COR-L47 (cell line): ENCODE measurements at places on chromosomes 12 and 14.

GRCh38 chr12:55720894-55721444 lies 776 bp downstream of the RDH5 start:
- DNase-seq, result no peak

DNA sequence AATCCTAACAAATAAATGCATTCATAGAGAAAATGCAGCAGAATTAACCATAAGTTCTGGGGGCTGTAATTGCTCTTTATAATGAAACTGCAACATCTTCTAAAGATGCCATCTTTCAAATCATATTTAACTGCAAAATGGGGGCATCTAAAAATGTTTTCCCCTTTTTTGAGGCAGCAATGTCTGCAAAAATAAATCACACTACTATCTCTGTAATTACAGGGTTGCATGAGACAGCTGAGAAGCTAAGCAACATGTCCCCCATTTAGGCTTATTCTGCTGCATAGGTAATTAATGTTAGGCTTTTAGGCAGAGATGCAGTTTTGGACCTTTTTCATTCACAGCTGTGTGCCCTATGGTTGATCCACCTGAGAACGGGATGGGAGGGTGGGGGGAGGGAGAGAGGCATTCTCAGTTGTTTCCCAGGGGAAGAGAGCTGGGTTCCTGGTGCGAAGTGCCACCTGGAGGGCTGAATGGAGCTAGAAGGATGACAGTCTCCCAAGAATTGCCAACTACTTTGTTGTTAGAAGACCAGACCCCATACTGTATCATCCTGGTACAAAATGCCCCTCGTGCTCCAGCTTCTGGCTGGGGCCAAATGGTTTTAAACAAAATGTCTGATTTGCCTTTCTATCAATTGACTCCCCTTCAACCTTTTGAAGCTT lies 154.2 kb downstream of the APAF1 start:
- no peak for DNase-seq

DNA sequence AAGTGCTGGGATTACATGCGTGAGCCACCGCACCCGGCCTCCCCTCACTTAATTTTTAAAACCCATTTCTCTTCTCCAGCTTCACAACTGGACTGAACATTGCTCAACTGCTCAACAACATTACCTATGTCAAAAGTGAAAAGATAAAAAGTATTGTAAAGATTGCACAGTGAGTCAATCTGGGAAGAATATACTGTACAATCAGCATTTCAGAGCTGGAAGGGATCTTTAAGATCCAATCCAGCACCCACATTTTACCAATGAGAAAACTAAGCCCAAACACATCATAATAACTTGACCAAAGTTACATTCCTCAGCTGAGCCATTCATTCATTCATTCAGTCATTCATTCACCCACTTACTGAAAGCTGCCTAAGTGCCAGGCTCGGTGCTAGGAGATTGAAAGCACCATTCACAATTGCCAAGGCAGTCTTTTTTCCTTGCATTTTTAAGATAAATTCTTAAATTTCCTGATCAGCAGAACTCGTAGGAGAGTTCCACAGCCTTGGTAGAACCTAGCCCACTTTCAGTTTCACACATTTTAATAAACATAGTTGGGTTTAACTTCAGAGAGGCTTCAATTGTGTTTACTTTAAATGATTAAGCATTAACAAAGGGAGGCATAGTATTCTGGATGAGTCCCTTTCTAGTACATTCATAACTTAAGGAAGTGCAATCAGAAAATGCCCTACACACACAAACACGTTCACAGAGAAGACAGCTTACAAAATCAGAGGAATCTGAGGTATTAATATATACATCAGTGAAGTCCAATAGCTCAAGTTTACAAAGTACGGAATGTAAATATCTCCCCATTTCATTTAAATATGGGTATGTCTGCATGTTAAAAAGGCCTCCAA lies 3.0 kb downstream of the GALNT4 start:
- DNase-seq, result no peak

DNA sequence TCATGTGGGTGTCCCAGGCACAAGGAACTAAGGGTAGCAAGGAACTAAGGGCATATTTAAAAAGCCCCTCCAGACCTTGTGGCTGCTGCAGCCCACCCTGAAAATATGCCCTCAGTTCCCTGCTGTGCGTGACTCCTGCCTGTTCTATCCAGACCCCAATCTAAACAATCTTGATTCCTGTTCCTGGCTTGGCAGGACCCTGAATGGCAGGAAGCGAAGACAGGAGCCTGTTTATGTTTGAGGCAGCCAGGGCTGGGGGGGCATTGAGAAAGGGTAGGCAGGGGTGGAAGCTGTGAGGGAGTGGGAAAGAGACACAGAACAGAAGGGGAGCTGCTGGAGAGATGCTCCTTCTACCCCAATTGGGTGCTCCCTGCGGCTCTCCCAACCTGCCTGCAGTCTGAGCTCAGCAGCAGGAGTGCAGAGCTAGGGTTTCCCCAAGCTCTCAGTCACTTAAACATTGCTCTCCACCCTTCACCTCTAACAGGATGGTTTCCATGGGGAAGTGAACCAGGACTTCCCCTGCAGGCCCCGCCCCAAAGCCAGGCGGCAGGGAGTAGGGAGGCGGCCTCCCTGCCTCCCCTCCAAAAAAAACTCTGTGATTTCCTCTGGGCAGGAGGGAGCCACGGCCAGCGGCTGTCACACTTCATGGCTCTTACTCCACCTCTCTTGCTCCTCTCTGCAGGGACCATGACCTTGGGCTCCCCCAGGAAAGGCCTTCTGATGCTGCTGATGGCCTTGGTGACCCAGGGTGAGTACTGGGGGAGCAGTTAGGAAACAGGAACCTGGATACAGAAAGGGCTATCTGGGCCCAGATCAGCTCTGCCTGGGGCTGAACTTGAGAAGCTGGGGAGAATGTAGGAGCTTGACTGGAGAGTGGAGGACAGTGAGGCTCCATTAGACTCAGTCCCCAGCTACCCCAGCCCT lies 4.7 kb downstream of the ACVRL1 start:
- DNase-seq, result no peak

DNA sequence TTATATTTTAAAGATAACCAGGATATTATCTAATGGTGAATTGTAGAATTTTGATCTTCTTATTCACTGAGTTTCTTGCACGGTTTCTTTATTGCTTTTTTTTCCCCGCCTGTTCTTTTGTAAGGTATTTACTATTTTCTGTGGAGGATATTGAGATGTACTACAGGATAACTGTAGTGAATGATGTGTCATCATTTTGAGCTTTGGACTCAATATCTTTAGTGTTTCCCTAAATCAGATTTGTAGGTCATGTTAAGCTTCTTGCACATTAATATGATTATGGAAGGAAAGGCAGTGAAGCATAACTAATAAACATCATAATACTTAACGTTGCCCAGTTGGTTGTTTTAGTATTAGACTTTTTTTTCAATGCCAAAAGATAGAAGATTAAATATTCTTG lies 81.4 kb downstream of the FBXO33 start:
- no peak for DNase-seq

- peak; percentile 28 for DNase-seq
These were observed 2.5 kb downstream of the FUT8 start for GRCh38 chr14:65414961-65415589.

GRCh38 chr14:104998801-104999200 lies 13.2 kb downstream of the CLBA1 start:
- no peak for DNase-seq

- DNase-seq, result no peak
These were observed 155.4 kb downstream of the C12orf75 start for GRCh38 chr12:105485921-105486320.

GRCh38 chr14:102530828-102531478 lies 21.4 kb upstream of the ANKRD9 start:
- no peak for DNase-seq

DNA sequence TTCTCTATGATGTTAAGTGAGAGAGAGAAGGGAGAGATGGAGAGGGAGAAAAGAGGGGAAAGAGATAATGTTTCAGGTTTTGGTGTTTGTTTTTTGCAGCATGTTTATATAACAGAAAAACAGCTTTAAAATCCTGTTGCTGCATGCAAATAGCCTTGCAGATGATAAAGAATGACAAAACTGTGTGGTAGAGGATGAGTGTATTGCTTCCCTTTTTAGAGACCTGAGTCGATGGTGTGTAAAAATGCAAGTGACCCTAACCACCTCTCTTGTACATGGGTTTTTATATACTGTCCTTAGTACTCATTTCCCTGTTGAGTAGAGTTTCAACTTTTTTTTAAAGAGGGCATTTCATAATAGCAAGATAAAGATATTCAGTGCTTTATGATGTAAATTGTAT lies 249.1 kb downstream of the AKAP6 start:
- DNase-seq, result no peak

DNA sequence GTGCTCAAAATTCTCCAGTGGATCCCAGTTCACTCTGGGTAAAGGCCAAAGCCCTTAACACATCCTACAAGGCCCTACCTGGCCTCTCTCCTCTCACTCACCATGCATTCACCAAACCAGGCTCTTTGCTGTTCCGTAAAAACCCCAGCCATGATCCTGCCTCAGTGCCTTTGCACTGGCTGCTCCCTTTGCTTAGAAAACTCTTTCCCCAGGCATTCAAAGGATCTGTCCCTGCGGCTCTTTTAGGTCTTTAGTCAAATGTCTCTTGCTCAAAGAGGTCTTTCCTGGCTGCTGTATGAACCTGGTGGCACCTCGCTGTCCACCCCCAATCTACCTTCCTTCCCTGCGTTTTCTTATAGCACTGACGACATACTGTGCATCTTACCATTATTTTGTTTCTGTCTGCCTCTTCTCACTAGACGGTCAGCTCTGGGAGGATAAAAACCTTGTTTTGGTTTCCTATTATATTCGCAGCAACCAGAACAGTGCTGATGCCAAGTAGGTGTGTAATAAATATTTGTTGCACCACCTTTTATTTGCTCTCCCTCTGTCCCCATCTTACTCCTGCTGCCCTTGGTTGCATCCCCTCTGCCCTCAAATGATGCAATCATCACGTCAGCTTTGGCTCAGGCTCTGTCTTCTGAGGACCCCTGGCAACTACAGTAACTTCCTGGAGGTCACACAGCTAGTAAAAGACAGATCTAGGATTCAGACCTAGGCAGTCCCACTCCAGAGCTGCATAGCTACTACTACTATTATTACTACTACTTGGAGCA lies 23.8 kb upstream of the DICER1 start:
- DNase-seq, result no peak

DNA sequence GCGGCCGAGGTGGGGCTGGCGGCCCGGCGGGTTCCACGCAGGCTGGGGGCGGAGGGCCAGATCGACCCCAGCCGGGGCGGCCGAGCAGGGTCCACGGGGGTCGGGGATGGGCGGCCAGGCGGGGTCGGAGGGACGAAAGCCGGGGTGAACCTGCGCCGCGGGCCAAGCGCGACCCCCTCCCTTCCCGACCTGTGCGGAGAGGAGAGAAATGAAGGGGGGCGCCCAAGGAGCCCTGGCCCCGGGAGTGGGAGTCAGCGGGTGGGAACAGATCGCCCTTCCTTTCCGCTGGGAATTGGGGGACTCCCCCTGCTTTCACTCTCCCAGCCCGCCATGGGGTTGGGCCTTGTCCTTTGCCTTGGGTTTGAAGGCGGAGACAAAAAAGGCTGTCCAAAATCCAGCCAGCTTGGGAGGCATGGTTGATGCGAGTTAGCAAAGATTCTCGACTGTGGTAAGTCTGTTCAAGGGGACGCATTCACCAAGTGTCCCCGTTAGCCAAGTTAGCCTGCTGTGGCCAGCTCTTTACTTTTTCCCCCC lies 559 bp upstream of the CKAP4 start:
- no peak for DNase-seq

- DNase-seq, result no peak
These were observed 128.3 kb upstream of the EVL start for GRCh38 chr14:99936738-99937474.

GRCh38 chr14:71235875-71236274 lies 328.6 kb downstream of the PCNX1 start:
- DNase-seq, result peak; percentile 42

DNA sequence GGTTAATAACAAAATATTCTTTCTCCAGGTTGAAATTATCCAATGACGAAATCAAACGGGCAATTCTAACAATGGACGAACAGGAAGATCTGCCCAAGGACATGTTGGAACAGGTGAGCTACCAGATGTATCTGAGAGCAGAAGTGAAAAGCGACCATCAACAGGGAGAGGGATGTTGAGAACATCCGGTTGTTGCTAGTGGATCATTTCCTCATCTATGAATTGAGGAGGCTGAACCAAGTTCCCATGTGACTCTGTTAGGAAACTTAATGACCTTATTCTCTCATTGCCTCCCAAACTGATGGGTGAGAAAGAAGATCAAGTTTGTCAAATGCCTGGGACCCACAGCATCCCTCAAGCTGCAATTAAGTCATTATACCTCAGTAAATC lies 117.7 kb downstream of the GPR135 start:
- DNase-seq, result no peak

- no peak for DNase-seq
These were observed 135.9 kb upstream of the MDM1 start for GRCh38 chr12:68468036-68468435.

DNA sequence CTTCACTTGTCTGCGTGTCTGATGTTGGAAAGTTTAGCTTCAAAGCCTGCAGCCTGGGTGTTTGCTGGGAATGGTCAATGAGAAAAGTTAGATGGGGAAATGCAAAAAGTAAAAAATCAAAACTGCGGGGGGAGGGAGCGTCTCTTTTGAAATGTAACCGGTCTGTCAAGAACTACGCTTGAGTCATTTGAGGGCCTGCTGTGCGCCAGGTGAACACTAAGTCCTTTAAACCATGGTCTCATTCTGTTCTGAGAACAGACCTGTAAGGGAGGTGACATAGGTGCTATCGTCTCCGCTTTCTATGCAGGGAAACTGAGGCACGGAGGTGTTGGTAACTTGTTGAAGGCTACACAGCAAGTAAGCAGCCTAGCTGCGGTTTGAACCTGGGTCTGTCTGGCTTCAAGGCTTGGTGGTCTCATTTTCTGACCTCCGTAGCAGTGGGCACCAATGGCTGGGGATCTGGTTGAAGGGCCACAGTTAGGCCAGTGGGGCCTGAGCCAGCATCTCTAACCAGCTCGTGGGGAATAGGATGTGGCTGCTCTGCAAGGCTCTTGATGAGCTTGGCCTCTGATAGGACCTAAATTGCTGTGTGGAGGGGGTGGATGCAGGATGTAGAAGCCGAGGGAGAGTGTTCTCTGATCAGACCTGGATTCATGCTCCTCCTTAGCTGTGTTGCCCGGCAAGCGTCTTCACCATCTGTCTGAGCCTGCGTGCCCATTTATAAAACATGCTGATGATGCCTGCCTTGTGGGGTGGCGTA lies 41.5 kb downstream of the KCTD10 start:
- DNase-seq, result no peak
